ENCODE measurements at places on chromosomes 2 and 18.

DNA sequence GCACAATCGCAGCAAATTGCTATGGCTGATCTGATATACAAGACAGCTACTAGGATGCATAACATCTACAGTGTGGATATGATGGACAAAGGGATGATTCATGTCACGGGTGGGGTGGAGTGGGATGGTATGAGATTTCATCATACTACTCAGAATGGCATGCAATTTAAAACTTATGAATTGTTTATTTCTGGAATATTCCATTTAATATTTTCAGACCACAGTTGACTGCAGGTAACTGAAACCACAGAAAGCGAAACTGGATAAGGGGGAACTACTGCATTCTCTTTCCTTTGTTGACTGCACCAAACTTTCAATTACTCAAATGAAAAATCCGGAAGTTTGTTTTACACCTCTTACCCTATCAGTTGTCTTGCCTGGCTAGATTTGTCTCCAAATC is 94.4 kb upstream of the NEUROD1 start:
- no peak for DNase-seq

DNA sequence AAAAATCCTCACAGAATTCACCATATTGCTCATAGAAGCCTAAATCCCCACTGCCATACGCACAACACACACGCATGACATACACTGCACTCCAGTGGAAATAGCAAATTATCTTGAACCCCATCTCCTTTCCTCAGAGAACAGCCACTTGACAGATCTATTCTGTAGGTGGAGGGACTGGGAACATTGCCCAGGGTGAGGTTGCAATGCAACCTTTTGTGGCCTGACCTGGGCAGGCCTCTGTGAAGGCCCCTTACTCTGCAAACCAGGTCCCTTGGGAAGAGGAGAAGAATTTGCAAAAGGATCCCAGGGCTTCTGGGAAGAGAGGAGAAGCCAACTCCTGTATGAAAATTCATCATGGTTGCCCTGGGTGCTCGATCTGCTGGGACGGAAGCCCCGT is 51.9 kb downstream of the SDC1 start:
- no peak for DNase-seq

- no peak for DNase-seq
Measured at GRCh38 chr2:24635181-24635580, 144.1 kb downstream of the NCOA1 start.

DNA sequence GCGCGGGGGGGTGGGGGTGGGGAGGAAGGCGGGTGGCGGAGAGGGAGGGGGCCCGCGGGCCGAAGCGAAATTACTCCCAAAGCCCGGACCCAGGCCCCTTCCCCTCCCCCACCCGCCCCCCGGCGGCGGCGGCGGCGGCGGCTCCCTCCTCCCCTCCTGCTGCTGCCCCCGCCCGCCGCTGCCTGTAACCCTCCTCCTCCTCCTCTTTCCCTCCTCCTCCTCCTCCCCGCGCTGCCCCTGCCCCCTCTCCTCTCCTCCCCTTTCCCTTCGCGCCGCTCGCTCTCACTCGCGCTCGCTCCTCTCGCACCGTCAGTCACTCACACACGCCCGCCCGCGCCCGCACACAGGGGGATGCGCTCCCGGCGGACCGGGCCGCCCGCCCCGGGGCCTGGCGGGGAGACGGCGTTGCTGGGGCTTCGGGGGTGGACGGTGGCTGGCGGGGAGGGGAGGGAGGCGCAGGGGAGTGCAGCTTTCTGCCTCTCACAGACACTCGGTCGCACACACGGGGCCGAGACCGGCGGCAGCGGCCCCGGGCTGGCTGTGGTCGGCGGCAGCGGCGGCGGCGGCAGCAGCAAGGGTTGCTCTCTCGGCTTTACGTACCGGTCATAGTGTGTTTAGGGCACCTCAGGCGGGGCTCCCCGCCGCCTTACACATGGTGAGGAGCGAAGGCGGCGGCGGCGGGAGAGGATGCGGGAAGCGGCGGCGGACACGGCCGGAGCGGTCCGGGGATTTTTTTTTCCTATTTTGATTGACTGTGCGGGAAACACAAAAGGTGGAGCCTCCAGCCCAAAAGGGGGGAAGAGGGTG is 405 bp downstream of the SP3 start:
- DNase-seq: peak; percentile 92

DNA sequence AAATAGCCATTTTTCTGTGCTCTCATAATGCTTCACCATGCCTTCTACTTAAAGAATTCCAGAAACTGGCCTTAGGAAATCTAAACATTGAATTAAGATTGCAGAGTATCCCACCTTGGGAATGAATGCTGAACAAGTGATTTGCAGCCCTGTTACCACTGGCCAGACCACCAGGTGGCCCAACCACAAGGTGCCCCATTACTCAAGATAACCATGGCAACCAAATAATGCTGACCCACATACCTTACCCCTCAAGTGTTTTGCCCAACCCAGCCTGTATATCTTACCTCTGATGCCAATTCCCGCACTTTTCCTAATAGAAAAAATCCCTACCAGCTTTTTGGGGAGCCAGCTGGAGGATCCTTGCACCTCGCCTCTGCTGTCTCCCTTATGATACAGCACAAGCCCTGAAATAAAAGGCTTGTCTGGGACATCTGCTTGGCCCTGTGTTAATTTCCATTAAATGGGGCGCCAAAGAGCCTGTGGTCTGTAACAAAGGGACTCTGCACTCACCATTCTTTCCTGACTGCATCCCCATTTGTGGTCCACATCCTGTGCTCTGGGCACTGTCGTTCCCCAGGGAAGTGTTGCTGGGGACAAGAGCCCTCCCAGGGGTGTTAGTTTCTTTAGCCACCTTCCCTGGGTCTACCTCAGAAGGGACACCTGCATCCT is 17.3 kb upstream of the KCNF1 start:
- DNase-seq: no peak

GRCh38 chr2:218708086-218708485 is 2.5 kb upstream of the TTLL4 start:
- no peak for DNase-seq

GRCh38 chr2:129469871-129470270 is 509.6 kb upstream of the RAB6C start:
- DNase-seq: peak; percentile 41

- DNase-seq: no peak
Measured at GRCh38 chr2:27091746-27092695, 5.4 kb downstream of the KHK start.

- no peak for DNase-seq
Measured at GRCh38 chr2:239911641-239912071, 113.5 kb downstream of the NDUFA10 start.

DNA sequence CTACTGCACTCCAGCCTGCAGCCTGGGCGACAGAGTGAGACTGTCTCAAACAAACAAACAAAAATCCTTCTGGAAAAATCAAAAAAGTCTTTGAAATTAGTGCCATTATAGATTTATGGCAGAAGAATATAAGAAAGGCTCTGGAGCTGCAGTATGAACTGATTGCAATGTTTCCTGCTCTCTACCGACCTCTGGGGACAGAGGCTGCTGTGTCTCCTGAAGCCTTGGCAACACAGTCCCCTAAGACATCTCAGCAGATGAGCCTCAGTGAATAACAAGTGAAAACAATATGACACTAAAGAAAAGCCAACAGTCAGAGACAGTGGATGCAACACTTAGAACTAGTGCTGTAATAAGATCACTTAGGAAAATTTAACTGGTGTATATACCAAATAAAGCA is 494.9 kb upstream of the LRATD1 start:
- peak; percentile 1 for DNase-seq

DNA sequence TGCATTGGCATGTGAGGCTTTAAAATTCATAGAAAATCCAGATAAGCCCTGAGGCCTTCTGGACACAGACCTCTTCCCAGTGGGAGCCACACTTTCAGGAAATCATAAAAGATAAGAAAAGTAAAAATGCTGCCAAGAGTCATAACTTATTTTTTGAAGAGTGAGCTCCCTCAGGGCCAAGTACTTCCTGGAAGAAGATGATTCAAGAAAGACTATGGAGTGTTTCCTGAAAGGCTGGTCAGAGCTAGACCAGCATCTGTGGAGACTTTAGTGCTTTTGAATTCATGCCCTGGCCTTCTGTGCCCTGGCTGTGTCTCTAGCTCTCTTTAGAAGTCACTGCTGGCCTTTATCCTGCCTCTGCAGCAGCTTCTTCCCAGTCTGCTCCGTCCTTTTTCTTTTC is 6.4 kb upstream of the XDH start:
- no peak for DNase-seq

- DNase-seq: no peak
Measured at GRCh38 chr2:760001-760400, 82.8 kb upstream of the TMEM18 start.

- peak; percentile 73 for DNase-seq
Measured at GRCh38 chr2:75787532-75788132, 76.9 kb upstream of the GCFC2 start.

DNA sequence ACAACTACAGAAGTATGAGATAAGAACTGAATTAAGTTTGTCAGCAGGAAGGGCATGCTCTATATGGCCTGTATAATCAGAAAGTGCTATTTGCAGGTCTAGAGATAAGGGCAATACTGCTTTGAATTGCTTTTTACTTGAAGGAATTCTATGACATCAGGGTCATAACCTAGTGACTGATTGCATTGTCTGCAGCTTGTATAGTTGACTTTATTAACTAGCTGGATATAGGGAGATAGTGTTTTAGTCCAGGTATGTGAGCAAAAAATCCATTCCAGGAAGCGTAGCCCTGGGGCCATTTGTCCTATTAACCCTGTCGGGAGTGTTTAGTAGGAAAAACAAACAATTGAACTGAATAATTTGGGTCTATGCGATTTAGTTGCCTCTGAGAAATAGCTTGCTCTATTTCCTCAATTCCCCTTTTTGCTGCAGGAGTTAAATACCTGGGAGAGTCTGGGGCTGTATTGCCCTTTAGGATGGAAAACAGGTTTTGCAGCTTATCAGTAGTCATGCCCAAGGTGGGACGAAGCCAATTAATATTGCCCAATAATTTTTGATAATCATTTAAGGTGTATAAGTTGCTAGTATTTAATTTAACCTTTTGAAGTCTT is 30.0 kb downstream of the HTR2B start:
- no peak for DNase-seq

DNA sequence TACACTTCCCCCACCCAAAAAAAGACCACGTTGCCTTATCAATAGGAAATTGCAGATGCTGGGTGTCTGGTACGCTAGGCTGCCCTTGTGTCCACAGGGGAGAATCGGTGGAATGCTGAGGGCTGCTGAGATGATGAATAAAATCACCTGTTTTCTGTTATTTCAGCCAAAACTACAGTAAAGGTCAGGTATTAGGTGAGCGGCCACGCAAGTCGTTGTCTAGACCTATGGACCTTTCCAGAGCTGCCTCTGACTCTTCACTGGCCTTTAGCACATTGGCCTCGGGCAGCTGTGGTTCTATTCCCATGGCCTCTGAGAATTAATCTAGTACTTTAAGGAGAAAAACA is 89.6 kb downstream of the MTCL1 start:
- DNase-seq: no peak

DNA sequence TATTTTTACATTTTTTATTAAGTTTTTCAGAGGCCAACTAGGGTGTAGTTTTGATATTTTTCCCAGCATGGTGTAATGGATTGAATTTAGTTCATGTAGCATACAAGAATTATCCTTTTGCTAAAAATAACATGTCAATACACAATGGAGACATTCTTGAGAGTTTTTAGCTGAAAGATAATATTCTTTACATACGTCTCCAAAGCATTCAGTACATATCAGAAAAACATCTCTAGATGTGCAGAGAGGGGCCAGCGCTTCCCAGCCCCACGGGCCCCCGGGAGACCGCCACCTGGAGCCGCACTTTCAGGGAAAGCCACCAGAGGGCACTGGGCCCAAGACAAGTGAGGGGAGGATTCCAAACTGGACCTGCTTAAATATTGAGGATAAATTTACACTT is 499.4 kb downstream of the GALR1 start:
- no peak for DNase-seq

DNA sequence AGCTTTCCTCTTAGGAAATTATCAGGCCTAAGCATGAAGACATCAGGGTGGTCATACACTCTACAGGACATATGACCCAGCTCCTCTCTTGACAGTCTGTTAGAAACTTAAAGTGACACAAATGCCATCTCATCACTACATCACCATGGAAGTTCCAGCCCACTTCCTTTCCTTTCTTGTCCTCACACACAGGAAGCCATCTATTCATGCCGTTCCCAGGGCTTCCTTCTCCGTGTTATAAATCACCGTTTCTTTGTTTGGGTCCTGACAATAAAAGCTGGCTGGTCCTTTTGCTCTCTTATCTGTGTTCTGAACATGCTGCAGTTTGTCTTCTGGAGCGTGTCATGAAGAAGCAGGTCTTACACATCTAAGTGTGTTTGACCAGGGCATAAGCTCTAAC is 692.1 kb upstream of the CELF4 start:
- no peak for DNase-seq

- DNase-seq: peak; percentile 97
Measured at GRCh38 chr2:159202568-159203071, 83.9 kb downstream of the WDSUB1 start.

- DNase-seq: no peak
Measured at GRCh38 chr2:199191461-199191860, 266.3 kb downstream of the SATB2 start.

DNA sequence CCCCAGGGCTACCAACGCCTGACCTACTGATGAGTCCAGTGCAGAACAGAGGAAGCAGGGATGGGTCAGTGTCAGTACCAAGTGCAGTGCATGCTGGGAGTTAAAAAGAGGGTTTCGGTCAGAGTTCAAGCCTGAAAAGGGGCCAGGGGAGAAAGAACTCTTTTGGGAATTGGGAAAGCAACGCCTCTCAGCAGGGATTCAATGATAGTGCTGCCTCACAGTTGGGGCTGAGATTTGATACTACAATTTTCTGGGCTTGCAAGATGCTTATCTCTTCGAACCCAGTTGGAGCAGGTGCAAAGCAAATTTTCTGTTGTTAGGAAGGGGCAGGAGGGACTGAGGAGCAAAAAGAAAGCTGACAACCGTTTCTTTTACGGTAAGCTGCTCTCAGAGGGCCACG is 82.6 kb downstream of the CERKL start:
- DNase-seq: no peak

GRCh38 chr2:64888591-64889309 is 100.4 kb upstream of the SLC1A4 start:
- peak; percentile 53 for DNase-seq

- DNase-seq: peak; percentile 74
Measured at GRCh38 chr2:188524519-188525113, 232.9 kb downstream of the GULP1 start.

DNA sequence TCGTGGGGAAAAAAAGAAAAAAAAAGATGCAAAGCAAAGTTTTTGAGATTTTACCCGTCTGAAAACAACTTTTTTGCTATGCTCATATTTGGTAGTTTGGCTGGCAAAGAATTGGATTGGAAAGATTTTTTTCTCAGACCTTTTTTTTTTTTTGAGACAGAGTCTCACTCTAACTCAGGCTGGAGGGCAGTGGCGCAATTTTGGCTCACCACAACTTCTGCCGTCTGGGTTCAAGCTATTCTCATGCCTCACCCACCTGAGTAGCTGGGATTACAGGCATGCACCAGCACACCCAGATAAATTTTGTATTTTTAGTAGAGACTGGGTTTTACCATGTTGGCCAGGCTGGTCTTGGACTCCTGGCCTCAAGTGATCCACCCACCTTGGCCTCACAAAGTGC is 56.3 kb upstream of the TANC1 start:
- DNase-seq: no peak

DNA sequence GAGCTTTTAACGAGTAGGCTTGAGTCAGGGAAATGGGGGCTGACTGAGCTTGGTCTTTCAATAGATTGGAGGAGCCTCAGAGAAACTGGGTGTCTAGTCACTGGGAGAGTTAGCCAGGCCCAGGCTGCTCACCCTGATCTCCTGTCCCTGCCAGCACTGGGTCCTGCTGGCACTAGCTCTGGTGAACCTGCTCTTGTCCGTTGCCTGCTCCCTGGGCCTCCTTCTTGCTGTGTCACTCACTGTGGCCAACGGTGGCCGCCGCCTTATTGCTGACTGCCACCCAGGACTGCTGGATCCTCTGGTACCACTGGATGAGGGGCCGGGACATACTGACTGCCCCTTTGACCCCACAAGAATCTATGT is 720 bp downstream of the KRTCAP3 start:
- DNase-seq: peak; percentile 5

Measured in astrocyte of the hippocampus (primary cell).